Fibroblast of skin of left biceps (primary cell): ENCODE measurements at places on chromosomes 5 and 9.

DNA sequence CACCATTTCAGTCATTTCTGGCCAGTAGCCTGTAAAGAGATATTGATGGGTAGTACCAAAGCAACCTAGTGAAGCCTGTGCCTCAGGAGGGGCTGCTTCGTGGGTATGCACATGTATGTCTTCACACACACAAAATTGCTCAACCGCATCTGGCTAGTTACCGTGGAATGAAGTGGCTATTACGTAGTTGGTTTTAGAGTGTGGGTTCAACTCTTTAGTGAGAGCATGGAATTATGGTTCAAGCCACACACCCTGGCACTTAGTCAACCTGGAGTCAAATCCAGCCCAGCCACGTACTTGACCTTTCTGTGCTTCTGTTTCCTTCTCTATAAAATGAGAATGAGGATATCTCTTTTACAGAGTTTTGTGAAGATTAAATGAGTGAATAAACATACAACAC lies 174.9 kb downstream of the TTC39B start:
- DNase-seq: no peak

GRCh38 chr9:93978551-93978950 lies 23.4 kb upstream of the BARX1 start:
- no peak for DNase-seq

DNA sequence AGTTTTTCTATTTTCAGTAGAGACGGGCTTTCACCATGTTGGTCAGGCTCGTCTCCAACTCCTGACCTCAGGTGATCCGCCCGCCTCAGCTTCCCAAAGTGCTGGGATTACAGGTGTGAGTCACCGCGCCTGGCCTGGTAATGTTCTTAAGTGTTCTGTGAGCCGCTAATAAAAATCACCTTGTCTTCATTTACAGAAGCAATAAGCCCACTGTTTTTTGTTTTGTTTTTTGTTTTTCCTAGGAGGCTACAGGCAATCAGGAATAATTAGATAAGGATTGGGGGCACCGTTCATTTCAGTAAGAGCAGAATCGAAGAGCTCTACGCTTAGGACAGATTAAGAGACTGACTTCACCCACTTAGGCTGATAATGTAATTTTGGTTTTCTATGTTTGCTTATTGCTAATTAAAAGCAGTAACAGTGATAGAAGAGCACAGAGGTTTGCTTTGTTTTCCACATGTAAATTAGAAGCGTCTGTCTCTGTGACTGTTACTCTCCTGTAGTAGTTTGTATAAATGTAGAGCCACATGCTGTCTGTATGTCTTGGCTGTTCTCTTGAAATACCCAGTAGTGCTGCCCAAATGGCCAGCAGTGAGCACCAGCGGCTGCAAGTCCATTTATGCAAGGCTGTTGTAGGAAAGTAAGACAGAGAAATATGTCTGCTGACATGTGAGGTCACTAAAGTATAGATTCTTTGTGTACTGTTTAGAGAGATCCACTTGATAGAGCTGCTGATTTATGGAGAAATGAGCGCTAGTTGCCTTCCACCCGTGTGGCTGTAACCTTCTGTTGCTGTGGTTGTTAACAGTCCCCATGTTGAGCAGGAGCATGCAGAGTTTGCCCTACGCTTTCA lies 30.5 kb downstream of the TRIO start:
- no peak for DNase-seq

- DNase-seq: no peak
These were observed 206.9 kb downstream of the MELK start for GRCh38 chr9:36779582-36779981.

DNA sequence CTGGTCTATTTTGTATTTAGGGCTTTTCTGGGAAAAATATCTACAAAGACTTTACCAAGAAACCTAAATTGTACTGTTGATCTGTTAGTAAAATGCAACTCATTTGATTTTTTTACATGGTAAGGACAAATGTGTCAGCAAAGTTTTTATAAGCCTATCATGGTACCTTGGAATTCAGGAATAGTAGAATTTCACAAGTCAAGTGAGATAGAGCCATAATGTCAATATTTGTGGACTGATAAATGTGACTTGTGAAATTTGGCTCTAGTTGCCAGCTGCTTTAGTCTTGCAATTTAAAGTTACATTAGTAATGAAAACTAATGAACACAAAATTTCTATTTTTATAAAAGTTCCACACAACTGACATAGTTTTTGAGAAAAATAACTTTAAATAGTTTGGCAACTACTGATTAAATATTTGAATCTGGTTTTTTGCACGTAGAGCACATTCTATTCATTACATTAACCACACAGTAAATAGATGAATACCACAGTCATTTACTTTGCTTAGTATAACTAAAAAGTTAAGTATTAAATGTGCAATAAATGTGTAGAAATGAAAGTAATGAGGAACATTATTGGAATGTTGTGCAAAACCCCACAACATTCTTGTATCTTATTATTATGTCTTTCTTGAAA lies 41.2 kb upstream of the RIOK2 start:
- peak; percentile 50 for DNase-seq

DNA sequence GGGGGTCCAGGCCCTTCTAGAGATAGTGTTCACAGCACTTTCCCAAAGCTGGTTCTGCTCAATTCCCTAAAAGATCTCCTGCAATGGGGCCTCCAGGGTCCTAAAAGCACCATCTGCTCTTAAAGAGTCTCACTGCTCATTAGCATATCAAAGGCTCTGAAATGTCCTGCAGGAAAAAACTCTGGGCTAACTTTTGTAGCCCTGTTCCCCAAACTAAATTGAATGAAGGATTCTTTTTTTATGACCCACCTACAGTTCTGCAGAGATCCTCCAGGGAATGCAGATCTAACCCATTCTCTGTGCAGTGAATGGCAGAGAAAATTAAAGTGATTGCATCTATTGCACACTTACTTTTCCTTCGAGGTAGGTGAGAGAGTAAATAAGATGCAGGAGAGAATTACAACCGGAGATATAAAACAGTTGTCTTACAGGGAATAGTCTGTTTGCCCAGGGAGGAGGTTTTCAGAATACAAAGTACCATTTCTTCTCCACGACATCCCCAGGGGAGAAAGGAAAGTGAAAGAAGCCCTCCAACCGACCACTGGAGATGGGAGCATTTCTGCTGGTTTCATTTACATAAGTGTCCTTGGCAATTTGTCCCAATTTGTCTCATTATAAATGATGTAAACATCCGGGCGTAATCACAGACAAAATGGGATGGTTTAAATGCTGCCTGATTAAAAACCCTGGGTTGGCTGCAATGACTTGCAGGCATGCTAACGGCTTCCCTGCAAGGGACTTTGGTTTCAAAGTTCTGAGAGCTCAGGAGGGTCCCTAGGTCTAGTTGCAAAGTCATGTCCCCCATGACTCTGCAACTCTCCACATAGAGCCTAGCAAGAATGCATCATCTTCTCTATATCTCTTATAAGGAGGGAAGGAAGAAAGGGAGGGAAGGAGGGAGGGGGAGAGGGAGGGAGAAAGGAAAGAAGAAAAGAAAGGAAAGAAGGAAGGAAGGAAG lies 114.0 kb downstream of the KCNIP1 start:
- no peak for DNase-seq

DNA sequence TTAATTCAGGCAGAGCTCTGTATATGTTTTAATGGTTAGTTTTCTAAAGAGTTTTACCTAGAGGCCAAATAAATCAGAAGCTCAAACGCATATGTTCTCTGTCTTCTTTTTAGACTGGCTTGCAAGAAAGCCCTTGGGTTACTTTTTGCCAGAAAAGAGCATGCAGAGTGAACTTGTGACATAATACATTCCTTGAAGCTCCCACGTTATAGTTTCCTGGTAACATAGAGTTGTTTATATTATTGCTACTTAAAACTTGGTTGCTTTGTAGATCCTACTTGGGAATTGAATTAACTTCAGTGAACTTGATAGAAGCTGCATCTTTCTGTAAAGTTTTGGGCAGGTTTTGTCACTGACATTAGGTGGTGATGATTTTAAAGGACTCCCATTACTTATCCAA lies 102.9 kb downstream of the C9orf152 start:
- no peak for DNase-seq

GRCh38 chr9:79663300-79663699 lies 91.5 kb downstream of the TLE4 start:
- DNase-seq: no peak

DNA sequence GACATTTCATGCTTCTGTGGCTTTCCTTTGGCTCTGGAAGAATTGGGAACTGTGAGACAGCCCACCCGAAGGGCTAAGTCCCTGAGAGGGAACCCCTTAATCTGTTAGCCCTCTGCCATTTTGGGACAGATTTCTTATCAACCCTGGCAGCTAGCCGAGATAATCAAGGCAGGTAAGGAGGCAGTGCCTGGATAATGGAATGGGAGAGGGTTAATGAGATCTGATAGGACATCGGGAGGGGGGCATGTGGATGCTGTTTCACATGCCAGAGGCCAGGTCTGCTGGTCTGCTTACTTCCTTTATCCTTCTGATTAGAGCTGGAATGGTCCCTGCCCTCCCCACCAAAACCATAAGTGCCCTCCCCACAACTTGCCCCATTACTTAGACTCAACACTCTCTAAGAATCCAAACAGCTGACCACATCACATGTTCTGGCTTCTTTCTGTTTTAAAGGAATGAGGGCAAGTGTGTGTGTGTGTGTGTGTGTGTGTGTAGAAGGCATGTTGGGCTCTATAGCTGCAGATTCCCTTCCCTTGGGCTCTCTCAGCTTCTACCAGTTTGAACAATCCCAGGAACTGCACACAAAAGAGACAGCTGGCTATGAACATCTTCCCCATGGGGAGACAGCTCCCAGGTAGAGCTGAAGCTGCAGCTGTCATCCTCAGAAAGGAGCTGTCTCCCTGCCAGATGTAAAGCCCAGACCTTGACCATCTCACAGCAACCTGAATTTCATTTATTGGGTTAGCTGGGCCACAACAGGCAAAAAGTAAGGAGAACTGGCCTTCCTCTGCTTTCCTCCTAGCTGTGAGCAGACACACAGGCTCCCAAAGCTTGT lies 221.3 kb downstream of the PIK3R1 start:
- no peak for DNase-seq

DNA sequence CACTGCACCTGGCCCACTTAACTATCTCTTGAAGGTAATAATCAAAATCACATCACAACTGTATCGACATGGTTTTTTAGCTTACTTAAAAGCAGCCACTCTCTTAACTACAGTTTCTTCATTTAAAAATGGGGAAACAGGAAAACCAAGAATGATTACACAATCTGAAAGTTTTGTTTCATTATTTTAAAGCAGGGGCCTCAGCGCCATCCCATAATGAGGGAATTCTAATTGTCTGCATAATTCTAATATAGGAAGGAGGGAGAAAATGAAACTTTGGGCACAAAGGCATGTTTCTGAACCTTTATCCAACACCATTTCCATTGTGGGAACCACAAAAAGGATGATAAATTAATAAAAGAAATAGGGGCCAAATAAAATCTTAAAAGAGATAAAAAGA lies 7.6 kb downstream of the HACD4 start:
- DNase-seq: no peak
